ENCODE measurements at places on chromosomes 5 and 9.

DNA sequence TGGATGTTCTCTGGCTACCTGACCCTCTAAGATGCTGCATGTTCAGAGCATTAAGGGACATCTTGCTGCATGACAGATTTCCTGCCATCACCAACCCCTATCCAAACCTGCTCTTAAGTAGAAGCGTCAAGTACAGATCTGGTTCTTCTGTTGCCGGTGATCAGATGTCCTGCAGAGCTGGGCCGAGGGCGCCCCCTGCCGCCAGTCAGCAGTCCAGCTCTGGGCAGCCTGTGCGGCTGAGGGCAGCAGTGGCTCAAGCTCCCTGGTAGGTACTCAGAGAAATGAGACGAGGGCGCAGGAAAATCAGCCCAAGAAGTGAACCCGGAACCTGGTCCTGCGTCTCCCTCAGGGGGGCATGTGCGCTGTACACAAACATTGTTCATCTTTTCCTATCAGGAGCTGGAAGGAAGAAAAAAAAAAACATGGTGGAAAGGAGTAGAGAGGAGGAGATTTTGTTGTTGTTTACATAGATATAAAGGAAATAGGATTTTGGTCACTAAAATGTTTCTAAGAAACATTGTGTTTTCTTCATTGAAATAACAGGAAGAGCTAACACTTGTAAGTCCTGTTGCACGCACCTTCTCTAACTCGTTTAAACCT lies 95.8 kb downstream of the CFAP90 start:
- H3K4me3 ChIP-seq, result no peak overlapping the region
- DNase-seq, result no peak
- no peaks in the 10 kb centered on the region for H3K27me3 ChIP-seq
- no peak overlapping the region for H3K27ac ChIP-seq
- peaks cover 12% of the 10 kb centered on the region for H3K4me1 ChIP-seq

- peak overlapping the region; percentile 63 for H3K27ac ChIP-seq
- no peak for DNase-seq
- no peaks in the 10 kb centered on the region for H3K27me3 ChIP-seq
- H3K4me1 ChIP-seq, result peaks cover 10% of the 10 kb centered on the region
- H3K4me3 ChIP-seq, result peak overlapping the region; percentile 58
- no peaks in the 10 kb centered on the region for H3K36me3 ChIP-seq
Measured at GRCh38 chr5:140041492-140042392, 1.4 kb downstream of the NRG2 start.

- H3K27ac ChIP-seq, result no peak overlapping the region
- H3K4me1 ChIP-seq, result no peaks in the 10 kb centered on the region
- DNase-seq, result no peak
- no peak overlapping the region for H3K4me3 ChIP-seq
- H3K27me3 ChIP-seq, result no peaks in the 10 kb centered on the region
- H3K36me3 ChIP-seq, result no peaks in the 10 kb centered on the region
Measured at GRCh38 chr9:90176901-90177300, 465.7 kb downstream of the DIRAS2 start.

DNA sequence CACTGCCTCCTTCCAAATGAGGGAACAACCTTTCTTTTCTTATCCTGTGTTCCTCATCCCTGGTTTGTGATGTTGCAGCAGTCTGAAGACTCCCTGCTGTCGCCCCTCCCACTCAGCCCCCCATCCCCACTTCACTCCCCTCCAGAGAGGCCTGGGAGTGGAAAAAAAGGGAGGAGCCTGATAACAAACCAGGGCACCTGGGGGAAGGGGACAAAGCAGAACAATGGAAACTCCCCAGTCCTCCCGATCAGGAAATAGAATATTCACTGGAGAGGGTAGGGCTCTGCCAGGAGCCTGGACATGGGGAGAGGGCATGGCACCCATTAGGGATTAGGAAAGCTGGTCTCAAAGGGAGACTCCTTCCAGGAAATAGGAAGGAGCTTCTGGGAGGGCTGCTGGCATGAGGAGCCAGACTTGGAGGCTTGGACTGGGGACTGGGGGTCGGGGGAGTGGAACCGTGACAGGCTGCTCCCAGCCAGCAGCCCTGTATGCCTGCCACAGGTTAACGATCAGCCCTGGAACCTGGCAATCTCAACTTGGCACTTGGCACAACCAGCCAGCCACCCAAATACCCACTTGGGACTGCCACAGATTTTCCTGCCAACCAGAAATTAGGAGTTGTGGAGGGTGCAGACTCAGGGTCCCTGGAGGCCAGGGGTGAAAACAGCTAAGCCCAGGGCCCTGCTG lies 20.0 kb downstream of the PCDH1 start:
- H3K4me1 ChIP-seq, result peaks cover 7% of the 10 kb centered on the region
- no peak for DNase-seq
- no peak overlapping the region for H3K4me3 ChIP-seq
- H3K27me3 ChIP-seq, result no peaks in the 10 kb centered on the region

DNA sequence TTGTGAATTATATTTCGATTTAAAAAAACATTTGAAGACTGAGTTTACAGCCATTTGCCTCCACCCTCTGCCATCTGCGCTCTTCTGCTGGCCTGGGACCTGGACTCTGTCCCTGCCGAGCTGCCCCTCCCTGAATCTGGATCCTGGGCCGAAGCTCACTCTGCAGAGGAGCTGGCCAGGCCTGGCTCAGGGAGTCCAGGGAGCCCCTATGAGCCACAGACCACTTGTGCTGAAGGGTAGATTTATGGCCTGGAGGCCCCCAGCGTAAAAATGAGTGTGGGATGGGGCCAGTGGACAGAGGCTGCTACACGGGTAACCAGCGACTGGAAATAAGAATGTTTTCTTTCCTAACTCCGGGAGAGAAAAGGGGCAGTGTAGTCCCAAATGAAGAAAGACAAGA lies 129.8 kb downstream of the FGF18 start:
- H3K27me3 ChIP-seq, result no peaks in the 10 kb centered on the region
- no peak overlapping the region for H3K4me3 ChIP-seq
- H3K4me1 ChIP-seq, result no peaks in the 10 kb centered on the region
- H3K36me3 ChIP-seq, result no peaks in the 10 kb centered on the region
- no peak for DNase-seq

- H3K27me3 ChIP-seq, result no peaks in the 10 kb centered on the region
- no peaks in the 10 kb centered on the region for H3K4me1 ChIP-seq
- H3K36me3 ChIP-seq, result no peaks in the 10 kb centered on the region
- H3K4me3 ChIP-seq, result no peak overlapping the region
- no peak for DNase-seq
- no peak overlapping the region for H3K27ac ChIP-seq
Measured at GRCh38 chr5:91499943-91500531, 116.9 kb upstream of the ARRDC3 start.
